ENCODE measurements at places on chromosomes 16 and 17.

GRCh38 chr17:29176558-29177351 is 3.4 kb downstream of the MYO18A start:
- DNase-seq, result no peak

DNA sequence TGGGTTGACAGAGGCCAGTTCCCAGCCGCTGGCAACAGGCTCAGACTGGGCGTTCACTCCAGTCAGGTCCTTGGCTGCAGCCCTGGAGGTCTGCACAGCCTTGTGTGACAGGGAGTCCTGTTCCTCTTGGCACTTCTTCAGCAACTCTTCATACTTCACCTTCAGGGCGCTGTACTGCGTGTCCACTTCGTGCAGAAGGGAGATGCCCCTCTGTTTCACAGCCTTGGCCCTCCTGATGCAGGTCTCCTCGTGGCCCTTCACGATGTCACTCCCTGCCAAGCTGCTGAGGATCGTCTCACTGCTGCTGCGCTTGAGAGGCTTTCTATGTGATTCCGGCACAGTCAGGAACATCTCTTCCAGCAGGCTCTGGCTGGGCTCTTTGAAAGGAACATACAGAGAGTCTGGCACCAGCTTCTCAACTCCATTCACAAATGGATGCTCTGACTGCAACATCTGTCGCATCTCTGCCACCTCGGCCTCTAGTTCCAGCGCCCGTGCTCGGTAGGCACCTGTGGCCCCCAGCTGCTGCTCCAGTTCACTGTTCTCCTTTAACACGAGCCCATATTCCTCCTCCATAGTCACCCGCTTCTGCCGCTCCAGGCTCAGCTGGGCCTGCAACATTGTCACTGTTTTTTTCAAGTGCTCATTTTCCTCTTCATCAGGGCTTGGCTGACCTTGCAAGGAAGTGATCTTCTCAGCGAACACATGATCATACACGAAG is 27.2 kb downstream of the CDR2 start:
- DNase-seq, result no peak

DNA sequence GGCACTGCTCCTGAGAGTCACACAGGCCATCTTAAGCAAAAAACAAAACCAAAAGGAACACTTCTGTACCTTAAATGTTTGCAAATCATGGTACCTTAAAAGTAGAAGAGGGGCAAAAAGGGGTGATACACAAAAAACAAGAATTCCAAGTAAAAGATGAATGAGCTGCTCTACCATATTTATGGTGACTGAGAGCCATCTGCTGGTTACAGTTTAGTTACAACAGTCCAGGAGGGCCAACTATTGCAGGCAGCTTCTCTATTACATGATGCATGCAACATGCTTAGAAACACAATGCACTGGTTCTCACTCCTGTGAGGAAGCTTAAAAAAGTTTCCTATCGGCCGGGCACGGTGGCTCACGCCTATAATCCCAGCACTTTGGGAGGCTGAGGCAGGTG is 53.5 kb downstream of the STX8 start:
- no peak for DNase-seq

- no peak for DNase-seq
Observed at GRCh38 chr16:4241928-4242283, at the start of gene SRL. SRL (minus strand) TSS chr16:4242080; CDS start chr16:4242067, 13 bp downstream.

- no peak for DNase-seq
Observed at GRCh38 chr16:70422543-70422942, 16.4 kb downstream of the ST3GAL2 start.

DNA sequence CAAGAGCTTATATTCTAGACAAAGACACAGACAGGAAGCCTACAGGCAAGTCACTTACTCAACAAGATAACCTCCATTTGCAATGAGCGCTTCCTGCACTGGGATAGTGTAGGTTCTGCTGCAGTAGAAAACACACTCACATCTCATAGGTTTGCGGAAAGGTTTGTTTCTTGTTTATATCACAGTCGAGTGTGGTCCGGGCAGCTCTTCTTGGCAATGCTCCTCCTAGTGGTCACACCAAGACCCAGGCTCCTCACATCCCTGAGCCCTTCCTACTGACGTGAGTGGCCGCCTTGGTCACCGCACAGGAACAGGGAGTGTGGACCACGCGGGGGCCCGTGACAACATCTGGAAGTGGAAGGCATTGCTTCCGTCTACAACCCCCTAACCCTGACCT is 48.0 kb upstream of the RBFOX3 start:
- DNase-seq, result no peak

DNA sequence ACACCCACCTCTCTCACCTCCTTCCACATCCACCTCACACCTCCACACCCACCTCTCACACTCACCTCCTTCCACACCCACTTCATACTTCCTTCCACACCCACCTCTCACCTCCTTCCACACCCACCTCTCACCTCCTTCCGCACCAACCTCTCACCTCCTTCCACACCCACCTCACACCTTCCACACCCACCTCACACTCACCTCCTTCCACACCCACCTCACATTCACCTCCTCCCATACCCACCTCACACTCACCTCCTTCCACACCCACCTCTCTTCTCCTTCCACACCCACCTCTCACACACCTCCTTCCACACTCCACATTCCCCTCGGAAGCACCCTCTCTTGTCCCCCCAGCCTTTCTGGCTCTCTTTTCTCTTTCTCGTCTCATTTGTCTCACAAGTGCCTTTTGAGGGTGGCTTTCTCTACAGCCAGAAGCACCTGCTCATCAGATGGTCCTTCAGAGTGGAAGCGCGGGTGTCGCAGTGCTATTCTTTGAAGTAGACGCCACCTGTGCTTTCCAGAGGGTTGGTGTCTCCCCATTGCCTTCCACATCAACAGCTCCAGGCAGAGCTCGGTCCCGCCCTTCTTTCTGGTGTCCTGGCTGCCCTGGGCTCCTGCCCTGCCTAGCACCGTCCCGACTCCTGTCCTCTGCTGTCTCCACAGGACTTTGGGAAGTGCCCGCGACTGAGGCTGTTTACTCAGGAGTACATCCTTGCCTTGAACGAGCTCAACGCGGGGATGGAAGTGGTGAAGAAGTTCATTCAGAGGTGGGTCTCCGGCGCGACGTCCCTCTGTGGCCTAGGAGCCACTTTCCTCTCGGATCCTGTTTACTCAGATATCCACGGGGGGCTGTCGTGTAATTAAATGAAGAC is 109.4 kb upstream of the PLCG2 start:
- DNase-seq, result no peak

- DNase-seq, result no peak
Observed at GRCh38 chr16:79691007-79691406, 90.5 kb upstream of the MAF start.

DNA sequence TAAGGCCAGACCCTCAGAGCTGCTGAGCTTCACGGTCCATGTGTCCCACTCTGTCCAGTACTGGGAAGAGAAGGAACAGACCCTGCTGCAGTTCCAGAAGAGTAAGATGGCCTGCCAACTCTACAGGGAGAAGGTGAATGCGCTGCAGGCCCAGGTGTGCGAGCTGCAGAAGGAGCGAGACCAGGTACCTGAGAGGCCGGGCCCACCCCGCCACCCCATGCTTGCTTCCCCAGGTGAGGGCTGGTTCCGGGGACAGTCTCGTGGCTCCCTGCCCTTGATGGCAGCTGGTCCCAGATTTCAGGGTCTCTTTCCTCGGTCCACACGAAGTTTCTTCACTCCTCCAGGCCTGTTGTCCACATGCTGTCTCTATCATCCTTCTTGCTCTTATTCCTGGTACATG is 20.9 kb downstream of the CARD14 start:
- no peak for DNase-seq

DNA sequence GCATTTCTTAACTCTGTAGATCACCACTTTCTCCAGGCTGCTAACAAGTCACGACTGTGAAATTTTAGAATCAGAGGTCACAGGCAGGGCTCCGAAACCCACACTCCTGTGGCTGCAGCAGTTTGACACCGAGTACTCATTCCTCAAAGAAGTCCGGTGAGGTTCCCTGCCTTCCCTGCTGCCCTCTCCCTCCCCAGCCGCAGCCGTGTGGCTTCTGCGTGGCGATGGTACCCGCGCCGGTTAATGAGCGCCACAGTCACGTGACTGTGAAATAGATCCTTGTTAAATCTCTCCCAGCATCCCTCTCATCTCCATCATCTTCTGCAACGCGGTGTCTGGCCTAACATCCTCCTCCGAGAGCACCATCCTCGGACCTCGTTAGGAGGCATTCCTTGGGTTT is 65.2 kb upstream of the ENDOV start:
- no peak for DNase-seq

- DNase-seq, result no peak
Observed at GRCh38 chr17:48601539-48602425, 3.0 kb downstream of the HOXB6 start.

- no peak for DNase-seq
Observed at GRCh38 chr16:30485818-30486436, 13.4 kb downstream of the ITGAL start.

- DNase-seq, result no peak
Observed at GRCh38 chr17:32481193-32481592, 5.6 kb upstream of the CDK5R1 start.

DNA sequence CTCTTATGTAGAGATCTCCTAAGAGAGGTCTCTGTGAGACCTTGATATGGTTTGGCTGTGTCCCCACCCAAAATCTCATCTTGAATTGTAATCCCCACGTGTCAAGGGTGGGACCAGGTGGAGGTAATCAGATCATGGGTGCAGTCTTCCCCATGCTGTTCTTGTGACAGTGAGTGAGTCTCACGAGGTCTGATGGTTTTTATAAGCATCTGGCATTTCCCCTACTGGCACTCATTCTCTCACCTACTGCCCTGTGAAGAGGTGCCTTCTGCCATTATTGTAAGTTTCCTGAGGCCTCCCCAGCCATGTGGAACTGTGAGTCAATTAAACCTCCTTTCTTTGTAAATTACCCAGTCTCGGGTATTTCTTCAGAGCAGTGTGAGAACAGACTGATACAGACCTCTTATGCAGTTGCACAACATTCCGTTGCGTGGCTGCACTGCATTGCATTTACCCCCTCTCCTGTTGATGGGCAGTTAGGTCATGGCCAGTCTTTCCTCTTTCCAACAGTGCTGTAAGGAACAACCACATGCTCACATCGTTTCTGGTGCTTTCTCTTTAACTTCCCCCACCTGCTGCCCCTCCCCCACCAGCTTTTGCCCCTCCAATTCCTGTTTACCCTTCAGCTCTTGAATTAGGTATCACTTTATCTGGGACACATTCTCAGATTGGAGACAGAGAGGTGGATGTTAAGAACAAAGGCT is 43.6 kb upstream of the MED9 start:
- no peak for DNase-seq

DNA sequence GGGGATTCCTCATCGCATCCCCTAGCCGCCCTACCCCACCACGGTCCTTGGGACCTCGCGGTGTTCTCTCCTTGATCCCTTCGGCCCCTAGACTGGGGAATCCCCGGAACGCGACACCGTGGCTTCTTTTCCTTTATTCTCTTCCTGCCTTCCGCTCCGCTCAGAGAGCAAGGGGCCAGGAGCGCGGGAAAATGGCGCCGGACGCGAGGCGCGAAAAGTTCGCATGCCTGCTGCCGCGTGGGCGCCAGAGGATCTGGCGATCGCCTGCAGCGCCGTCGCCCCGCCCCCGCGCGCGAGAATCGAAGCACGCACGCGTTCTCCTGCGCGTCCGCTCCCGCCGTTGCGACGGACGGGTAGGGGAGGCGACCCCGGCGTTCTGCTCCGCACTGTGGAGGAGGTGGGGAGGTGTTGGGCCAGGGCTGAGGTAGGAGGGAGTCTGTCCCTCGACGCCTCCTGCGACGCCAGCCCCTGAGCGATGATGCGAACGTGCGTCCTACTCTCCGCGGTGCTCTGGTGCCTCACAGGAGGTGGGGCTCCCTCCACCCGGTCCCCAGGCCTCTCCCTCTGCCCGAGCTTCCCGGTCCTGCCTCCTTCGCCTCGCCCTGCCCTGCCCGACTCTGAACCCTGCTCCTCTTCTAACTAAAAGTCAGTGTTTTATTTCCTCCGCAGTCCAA is at the start of gene ZPBP2:
Gene ZPBP2 (plus strand): TSS at position 323 of the 674 bp plus-strand sequence. CDS start 153 bp downstream, at position 476.
- no peak for DNase-seq

DNA sequence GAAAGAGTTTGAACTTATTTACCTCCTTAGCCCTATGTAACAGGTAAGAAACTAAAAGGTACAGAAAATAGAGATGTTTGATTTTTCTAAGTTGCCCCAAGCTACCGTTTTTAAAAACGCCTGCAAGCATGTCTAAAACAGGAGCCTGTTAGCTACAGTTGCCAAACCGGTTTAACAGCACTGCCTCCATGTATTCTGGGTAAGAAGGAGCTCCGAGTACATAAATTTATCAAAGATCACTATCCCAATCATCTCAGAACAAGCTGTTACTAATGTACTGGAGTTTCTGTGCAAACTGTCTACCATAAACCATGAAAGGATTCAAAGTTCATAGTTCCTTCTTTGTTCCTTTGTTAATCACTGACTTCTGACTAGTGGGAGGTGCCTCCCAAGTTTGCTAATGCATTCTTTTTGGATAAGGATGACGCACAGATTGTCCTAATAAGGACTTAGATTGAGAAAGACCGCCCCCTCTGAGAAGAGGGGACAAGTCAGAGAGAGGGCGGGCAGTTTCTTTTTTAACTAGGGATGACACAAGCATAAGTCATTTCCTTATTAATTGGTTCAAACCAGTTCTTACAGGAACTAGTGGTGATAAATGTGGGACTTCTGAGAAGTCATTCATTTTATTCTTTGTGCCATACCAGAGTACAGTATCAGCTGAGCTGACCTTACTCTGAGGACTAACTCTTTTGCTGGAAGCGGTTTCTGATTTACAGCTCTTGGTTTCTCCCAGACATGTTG is 55.3 kb downstream of the TUBD1 start:
- DNase-seq, result no peak

DNA sequence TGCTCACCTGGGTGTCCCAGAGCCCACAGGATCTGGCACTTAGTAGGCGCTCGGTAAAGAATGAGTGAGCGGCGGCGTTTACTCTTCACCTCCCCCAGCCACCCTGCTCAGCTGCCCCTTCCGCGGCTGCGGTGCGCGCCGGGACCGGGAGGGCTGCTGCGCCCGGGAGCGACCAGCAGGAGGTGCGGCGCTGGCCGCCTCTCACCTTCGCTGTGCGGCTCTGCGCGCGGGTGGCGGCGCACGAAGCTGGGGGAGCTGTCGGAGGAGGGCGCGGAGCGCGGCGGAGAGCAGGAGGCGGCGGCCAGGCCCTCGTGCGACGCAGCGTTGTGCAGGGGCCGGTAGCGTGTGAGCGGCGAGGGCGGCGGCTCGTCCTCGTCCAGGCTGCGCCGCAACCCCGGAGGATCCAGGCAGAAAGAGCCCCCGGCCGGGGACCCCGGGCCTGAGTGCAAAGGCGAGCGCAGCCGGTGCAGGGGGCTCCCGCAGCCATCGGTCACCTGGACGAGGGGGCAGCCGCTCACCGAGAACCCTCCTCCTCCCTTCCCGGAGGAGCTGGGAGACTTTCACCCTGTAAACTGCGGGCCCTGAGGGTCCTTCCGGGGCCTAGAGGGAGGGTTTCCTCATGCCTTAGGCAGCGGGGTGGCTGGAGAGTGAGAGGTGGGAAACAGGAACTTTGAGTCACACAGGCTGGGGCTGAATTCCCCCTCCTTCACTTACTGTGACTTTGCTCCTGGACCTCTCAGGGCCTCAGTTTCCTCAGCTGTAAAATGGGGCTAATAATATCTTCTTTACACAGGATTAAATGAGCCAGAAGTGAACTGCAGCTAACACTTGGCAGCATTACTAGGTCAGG is 12.5 kb downstream of the SAMD14 start:
- no peak for DNase-seq

Data from activated naive CD8-positive, alpha-beta T cell treated with anti-CD3 and anti-CD28 coated beads, Interleukin-2, amount 50 U/mL, for 16 hours (primary cell).